ENCODE measurements at places on chromosomes 12 and 14.

DNA sequence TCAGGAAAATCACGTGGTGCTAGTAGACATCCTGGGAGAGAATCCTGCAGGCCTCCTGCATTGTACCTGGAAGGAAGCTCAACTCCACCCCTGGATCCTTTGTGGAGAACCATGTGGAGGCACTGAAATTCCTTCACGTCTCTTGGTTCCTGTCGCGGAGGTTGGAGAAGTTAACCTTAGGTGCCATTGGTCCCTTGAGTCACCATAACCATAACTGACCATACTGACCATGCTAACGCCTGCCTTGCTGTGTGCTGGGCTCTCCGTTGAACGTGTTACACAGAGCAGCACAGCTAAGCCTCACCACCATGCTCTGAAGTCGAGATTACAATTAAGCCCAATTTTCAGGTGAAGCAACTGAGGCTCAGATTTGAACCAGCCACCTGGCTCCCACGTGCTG is 18.6 kb downstream of the C14orf132 start:
- no peak for DNase-seq

- DNase-seq: no peak
Observed at GRCh38 chr12:104059963-104060362, 4.4 kb upstream of the HCFC2 start.

GRCh38 chr14:73342670-73343069 is 105.4 kb downstream of the PAPLN start:
- DNase-seq: no peak

- DNase-seq: no peak
Observed at GRCh38 chr14:105899071-105899641, 372.8 kb downstream of the TMEM121 start.

DNA sequence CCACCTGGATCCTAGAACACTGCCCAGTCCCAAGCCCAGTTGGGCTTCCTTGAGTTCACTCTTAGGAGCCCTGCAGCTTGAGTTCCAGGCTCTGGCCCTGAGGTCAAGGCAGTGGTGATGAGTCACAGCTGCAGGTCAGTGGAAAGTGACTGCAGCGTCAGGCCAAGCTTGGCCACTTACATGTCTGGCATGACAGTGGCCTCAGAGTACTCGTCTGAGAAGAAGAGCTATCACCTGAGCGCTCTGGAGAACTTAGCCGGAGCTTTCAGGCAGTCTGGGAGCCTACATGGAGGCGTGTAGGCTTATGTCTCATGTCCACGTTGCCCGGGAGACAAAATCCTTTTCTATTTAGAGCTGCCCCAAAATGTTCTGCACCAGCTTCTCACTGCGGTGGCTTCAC is 75.6 kb downstream of the ARL6IP4 start:
- DNase-seq: no peak

- DNase-seq: no peak
Observed at GRCh38 chr12:102408487-102409297, 71.7 kb downstream of the IGF1 start.

- DNase-seq: peak; percentile 5
Observed at GRCh38 chr14:94936401-94936892, 166.5 kb upstream of the GSC start.

GRCh38 chr14:69755784-69756183 is 11.2 kb upstream of the SRSF5 start:
- no peak for DNase-seq

GRCh38 chr12:51351913-51352532 is 5.5 kb upstream of the CELA1 start:
- DNase-seq: no peak

DNA sequence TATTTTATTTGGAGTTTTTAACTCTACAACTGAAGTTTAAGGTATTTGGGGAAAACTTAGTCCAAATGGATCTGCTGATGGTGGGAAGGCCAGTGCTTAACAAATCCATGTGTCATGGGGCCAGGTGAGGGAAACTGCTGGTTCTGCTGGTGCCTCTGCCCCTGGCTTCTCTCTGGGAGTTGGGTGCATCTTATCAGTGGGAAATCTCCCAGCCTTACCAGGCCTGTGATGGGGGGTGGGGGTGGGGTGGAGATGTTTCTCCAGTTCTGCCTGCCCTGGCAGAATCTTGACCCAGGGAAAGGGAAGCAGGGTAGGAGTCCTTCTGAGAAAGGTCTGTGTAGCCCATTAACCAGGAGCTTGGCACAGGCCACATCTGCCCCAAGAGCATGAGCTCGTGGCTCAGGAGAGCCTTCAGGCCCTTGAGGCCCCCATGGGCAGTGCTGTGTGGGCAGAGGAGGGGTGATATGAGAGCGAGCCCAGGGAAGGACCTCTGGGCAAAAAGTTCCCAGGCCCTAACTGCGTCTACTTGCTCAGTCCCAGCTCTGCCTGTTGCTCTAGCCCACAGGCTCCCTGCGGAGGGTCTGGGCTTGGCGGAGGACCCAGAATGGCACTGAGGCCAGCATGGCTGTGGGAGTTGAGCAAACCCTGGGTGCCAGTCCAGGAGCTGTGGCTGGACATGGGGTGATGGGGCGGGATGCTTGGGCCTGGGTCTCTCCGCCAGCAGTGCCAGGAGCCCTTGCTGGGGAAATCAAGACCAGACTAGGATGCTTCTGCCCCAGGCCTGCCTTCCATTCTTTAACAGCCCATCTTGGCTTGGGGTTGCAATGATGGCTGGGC is 18.2 kb downstream of the VASH1 start:
- no peak for DNase-seq

DNA sequence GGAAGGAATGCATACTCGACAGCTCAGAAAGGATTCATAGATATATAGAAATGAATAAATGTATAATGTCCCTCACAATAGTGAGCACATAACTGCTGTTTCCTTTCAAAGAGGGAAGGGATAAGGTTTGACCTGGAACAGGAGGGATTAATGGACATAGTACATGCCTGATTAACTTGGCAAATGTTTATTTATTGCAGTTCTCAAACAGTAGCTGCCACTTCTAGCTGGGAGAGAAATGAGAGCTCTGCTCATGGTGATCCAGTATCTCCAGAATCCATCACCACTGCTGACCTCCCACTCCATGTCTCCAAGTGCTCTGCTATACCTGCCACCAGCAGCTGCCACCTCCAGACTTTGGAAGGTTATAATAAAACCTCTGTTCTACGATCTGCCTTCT is 108.1 kb downstream of the LRIG3 start:
- DNase-seq: no peak

DNA sequence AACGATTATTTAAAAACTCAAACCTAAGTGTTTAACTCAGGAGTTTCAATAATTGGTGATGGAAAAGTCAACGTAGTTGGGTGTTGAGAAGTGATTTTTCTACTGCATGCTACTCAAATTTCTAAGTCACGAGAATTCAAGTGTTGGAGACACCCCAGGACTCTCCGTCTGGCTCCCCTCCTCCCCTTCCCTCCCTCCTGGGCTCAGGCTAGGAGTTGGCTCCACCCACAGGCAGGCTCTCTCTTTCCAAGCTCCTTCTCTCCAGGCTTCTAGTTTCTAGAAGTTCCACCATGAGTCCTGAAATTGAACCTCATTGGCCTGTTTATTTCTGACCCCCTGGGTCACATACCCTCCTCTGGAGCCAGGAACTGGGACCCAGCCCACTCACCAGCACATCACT is 73.0 kb downstream of the TMEM132D start:
- DNase-seq: no peak

- DNase-seq: no peak
Observed at GRCh38 chr12:21819678-21820077, 45.2 kb upstream of the KCNJ8 start.

DNA sequence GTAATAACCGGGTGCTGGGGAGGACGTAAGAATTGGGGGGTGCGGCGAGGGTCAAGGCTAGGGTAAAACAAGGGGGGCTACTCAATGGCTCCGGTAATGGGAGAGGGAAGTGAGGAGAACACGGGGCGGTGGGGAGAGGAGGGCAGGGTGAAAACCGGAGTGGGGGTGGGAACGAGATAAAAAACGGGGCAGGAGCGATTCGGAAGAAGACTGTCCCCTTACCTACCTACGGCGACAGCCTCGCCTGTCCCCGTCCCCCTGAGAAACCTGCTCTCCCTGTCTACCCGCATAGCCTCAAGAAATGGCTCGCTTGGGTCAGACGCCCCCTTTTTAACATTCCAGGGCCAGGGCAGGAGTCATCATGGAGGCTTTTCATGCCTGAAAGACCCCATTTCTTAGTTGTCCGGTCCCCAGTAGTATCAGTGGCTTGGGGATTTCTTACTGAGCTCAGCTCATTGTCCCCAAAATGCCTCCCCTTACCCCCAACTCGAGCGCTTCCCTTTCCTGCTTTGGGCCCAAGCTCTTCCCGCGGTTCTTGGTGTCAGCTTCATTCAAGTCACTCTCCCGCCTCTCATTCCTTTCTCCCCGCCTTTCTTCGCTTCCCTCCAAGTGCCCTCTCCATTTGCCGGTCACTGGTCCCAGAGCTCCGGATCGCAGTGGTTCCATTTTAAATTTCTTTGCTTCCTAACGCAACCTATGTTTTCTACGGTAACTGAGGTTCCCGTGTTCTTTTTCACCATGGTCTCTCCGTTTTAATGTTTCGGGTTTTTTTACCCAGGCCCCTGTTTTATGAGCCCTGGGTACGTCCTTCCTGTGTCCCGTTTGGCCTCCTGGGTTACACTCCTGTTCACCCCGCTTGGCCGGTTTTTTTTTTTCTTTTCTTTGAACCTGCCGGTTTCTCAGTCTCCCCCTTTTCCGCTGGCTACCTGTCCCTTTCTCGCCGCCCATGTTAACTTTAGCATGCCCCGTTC is 1.2 kb upstream of the WSB2 start:
- DNase-seq: no peak

GRCh38 chr14:50063876-50064420 is 52.4 kb downstream of the VCPKMT start:
- no peak for DNase-seq

GRCh38 chr12:19998961-19999804 is 369.2 kb upstream of the PDE3A start:
- no peak for DNase-seq

- no peak for DNase-seq
Observed at GRCh38 chr12:32437095-32437515, 37.7 kb downstream of the FGD4 start.

- no peak for DNase-seq
Observed at GRCh38 chr12:7642876-7643309, 22.8 kb downstream of the APOBEC1 start.

- DNase-seq: no peak
Observed at GRCh38 chr14:20614038-20614840, 23.1 kb upstream of the RNASE12 start.

- peak; percentile 78 for DNase-seq
Observed at GRCh38 chr12:124625867-124626675, 58.7 kb upstream of the NCOR2 start.

DNA sequence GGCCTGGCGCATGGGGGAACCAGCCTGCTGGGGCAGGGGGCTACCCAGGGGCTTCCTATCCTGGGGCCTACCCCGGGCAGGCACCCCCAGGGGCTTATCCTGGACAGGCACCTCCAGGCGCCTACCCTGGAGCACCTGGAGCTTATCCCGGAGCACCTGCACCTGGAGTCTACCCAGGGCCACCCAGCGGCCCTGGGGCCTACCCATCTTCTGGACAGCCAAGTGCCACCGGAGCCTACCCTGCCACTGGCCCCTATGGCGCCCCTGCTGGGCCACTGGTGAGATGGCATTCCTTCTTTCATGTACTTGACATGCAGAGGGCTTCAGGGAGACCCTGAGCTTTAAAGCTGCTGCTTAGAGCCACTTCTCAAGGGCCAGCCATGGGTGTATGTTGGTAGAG is 9.0 kb downstream of the LGALS3 start:
- DNase-seq: no peak

DNA sequence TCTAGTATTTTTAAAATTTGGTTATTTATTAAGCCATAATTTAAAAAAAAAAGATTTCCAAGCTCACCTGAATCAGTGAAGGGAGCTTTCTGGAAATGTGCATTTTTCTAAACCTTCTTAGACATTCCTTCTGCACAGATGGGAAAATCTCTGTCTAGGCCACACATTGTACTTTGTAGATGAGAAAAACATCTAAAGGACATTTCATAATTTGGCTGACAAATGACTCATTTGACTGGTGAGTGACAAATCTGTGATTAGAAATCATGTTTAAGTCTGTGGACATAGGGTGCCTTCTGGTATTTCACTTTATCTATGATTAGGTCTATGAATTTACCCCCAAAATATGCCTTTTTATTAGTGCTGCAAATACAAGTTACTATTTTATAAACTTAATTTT is 1044.9 kb upstream of the FLRT2 start:
- no peak for DNase-seq

DNA sequence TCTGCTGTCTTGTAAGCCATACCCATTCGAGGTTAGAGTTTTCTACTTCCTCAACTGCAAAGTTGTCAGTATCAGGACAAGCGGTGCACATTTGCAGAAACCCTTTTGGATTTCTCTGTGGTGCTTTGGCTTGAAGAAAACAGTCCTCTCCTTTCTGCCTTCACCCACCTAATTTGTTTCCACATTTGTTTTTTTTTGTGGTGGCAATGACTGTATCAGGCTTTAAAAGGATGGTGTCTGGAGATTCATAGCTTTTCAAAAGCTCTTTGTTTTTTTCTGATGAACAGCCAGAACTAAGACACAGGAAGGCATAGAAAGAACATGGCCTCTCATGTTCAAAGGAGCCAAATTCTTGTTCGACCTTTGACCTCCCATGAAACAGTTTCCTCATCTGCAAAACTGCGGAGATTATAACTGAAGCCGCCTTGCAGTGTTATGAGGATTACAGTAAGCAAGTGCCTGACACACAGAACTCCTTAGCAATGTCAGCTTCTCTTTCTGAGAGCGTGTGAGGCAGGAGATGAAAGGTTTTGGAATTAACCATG is 270.6 kb upstream of the TBX3 start:
- no peak for DNase-seq

GRCh38 chr12:64400041-64400440 is 4.2 kb upstream of the XPOT start:
- DNase-seq: no peak

- DNase-seq: no peak
Observed at GRCh38 chr14:90510159-90510558, 113.3 kb downstream of the CALM1 start.

GRCh38 chr12:43063650-43064049 is 474.1 kb upstream of the PRICKLE1 start:
- no peak for DNase-seq

DNA sequence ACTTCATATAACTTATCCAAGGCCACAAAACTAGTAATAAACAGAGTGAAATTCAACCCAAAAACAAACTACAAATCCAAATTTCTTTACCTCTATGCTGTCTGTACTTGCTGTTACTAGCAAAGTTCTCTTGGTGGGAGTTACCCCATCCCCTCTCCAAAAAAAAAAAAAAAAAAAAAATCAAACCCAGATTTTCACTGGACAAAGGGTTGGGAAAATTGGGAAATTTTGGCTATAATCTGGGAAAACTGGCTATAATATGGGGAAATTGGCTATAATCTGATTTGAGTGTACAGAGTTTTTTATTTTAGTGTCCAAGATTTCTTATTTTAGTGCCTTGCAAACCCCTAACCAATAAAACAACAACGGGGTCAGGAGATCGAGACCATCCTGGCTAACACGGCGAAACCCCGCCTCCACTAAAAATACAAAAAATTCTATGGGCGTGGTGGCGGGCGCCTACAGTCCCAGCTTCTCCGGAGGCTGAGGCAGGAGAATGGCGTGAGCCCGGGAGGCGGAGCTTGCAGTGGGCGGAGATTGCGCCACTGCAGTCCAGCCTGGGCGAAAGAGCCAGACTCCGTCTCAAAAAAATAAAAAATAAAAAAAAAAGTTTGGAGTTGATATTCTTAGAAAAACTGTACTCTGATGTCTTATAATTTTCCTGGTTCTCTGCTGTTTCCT is 148.4 kb downstream of the CHST11 start:
- no peak for DNase-seq

Data from thoracic aorta (tissue), 2 donors.